ENCODE measurements at places on chromosomes 12 and 14.

DNA sequence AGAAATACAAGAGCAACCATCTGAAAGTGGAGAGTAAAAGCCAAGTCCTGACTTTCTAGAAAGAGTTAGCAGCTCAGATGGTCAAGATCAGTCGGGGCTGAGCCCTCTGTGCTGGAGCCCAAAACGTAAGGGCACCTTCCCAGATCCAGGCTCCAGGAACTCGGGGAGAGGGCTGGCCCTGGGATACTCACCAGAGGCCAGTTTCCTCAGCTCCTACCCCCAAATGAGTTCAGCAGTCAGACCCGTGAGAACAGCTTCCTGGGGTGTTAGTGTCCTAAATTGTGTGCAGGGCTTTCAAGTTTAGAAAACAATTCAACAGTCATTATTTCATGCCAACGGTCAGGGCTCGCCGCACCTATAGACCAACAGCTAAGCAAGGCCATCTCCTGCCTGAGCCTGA is 147.6 kb upstream of the FKBP4 start:
- DNase-seq = no peak

GRCh38 chr14:41586237-41586636 is 20.4 kb upstream of the LRFN5 start:
- DNase-seq = no peak

DNA sequence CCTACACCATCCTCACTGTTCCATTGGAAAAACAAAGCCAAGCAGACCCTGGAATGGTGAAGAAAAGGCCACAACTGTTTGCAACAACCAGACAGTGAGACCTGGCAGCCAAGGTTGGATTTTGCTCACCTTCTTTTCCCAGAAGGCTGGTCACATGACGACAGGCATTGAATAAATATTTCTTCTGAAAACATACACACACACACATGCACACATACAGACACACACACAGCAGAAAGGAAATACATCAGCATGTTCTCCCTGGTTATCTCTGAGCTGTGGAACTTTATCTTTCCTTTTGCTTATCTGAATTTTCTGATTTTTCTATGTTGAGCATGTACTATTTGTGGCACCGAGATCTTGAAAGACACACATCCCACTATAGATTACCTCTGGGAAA is 38.0 kb upstream of the CCDC60 start:
- DNase-seq = no peak

DNA sequence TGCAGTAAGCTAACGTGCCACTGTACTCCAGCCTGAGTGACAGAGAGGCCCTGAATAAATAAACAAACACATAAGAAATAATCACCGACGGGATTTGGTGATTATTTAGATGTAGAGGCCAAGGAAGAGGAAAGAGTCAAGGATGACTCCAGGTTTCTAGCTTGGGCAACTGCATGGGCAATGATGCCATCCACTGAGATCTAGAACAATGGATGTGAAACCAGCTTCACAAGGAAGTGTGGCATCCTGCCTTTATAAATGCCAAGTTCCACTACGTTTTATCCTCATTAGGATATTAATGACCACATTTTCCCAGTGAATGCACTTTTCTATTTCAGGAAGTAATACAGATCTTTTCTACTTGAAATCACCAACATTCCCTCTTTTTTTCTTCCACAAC is 10.9 kb upstream of the PTGER2 start:
- DNase-seq = no peak
